ENCODE measurements at places on chromosomes 16 and 17.

DNA sequence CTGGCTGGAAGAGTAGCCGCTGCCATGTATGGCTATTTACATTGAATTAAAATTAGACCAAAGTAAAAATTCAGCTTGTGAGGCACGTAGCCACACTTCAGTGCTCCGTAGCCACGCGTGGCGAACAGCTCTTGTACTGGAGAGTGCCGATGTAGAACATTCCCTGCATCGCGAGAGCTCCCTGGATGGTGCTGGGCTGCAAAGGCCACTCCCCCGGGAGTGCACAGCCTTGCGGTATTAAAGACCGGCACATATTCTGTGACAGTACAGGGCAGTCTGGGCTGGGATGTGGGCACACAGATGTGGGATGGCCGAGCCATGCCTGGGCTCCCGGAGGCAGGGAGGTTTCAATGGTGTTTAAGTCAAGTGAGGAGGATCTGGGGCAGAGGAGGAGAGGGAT is 102.2 kb downstream of the CMIP start:
- DNase-seq: no peak

GRCh38 chr17:50867363-50868139 is 1.4 kb upstream of the TOB1 start:
- peak; percentile 95 for DNase-seq

DNA sequence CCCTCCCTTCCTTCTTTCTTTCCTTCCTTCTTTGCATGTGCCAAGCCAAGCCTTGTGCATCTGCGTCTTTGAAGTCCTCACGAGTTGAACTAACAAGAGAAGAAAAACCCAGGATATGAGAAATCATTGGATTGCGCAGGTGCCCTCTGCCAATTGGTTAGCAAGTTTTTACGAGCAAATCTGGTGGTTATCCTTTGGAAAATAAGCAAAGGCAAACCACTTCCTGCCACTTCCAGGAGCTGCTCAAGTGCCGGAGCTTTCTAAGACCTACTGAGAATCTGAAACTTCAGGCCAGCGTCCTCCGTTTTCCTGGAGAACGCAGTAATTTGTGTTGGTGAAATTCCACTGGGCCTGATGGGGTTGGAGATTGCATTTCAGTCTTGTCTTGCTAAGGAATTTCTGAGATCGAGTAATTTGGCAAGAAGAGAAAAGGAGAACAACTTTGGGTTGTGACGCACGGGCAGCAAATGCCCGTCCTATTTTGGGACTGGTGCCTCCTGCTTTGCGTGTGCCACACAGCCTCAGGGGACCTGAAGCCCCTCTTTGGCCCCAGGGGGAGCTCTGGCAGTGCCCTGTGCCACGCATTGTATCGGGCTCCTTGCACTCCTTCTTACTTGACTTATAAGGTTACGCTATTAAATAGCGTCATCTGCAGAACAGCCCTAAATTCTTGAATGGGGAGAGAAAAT is 56.4 kb downstream of the CMIP start:
- no peak for DNase-seq

DNA sequence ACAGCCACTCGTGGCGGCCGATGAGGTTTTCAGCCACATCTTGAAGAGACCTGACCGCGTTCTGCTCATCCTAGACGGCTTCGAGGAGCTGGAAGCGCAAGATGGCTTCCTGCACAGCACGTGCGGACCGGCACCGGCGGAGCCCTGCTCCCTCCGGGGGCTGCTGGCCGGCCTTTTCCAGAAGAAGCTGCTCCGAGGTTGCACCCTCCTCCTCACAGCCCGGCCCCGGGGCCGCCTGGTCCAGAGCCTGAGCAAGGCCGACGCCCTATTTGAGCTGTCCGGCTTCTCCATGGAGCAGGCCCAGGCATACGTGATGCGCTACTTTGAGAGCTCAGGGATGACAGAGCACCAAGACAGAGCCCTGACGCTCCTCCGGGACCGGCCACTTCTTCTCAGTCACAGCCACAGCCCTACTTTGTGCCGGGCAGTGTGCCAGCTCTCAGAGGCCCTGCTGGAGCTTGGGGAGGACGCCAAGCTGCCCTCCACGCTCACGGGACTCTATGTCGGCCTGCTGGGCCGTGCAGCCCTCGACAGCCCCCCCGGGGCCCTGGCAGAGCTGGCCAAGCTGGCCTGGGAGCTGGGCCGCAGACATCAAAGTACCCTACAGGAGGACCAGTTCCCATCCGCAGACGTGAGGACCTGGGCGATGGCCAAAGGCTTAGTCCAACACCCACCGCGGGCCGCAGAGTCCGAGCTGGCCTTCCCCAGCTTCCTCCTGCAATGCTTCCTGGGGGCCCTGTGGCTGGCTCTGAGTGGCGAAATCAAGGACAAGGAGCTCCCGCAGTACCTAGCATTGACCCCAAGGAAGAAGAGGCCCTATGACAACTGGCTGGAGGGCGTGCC is 30.1 kb downstream of the CIITA start:
- no peak for DNase-seq

DNA sequence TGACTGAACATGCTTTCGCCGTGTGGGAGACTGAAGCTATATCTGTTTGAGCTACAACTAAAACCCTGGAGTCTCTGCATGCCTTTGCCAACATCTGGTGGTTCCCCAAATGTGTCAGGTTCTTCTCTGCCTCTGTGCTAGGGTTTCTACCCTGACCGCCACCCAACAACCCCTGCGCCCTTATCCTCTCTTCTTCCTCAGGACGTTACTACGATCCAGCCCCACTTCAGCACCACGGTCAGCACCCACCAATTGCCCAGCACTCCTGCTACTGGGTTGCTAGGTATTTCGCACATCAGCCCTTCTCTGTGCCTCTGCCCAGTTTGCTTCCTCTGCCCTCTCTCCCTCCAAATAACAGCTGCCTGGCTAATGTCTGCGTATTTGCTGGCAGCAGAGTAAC is 106.3 kb upstream of the HSBP1 start:
- peak; percentile 38 for DNase-seq

DNA sequence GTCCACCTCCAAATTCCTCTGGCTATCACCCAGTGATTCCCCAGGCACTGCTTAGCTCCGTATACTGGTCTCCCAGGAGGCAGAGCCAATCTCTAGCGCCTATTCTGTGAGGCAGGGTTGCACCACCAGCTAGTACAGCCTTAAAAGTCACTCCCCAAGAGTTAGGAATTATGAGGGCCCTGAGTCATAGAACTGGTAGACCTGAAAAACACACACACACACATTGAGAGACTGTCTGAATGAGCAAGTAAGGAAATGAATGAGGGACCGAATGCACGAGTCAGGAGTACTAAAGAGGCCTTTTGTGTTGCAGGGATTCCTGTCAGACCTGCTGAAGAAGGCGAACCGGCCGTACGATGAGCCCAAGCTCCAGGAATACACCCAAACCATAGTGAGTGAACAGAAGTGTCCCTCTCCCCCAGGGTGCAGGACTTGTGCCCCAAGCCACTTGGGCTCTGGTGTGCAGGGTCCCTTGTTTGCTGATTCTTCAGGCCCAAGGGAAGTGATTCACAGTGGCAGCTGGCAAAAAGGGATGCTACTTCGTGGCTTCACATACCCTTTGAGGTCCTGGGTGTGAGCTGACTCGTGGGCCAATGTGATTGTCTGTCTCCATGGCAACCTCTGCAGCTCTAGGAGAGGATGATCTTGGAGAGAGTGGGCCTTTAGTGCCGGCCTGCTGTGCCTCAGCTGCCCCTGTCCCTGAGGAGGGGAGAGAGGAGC is 24.7 kb downstream of the CALB2 start:
- peak; percentile 11 for DNase-seq

GRCh38 chr17:10013365-10014112 is 108.5 kb upstream of the RCVRN start:
- DNase-seq: peak; percentile 86

- DNase-seq: no peak
Measured at GRCh38 chr16:48182979-48183537, 27.3 kb upstream of the ABCC12 start.

DNA sequence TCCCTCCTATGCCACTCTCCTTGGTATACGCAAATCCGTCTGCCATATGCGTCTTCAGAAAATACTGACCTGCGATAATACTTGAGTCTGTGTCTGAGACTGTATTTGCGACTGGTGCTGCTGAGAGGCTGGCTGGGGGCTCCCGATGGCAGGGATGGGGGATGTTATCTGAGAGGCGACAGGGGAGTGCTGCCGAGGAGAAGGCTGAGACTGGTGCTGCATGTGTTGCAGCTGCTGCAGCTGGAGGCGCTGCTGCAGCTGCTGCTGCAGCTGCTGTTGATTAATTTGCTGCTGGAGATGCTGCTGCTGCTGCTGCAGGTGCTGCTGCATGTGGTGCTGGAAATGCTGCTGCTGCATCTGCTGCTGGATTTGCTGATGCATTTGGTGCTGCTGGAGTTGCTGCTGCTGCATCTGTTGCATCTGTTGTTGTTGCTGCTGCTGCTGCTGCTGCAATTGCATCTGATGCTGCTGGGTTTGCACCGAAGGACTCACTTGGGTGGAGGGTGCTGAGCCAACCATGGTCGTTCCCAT is 107.7 kb downstream of the TOX3 start:
- DNase-seq: no peak

Measured in GM12865 (cell line).